Amniotic stem cell (primary cell): ENCODE measurements at places on chromosomes 6 and 20.

- no peak for DNase-seq
These were observed 128.8 kb upstream of the SIM1 start for GRCh38 chr6:100593522-100593921.

- DNase-seq: peak; percentile 49
These were observed 8.8 kb upstream of the NDRG3 start for GRCh38 chr20:36754656-36755222.

DNA sequence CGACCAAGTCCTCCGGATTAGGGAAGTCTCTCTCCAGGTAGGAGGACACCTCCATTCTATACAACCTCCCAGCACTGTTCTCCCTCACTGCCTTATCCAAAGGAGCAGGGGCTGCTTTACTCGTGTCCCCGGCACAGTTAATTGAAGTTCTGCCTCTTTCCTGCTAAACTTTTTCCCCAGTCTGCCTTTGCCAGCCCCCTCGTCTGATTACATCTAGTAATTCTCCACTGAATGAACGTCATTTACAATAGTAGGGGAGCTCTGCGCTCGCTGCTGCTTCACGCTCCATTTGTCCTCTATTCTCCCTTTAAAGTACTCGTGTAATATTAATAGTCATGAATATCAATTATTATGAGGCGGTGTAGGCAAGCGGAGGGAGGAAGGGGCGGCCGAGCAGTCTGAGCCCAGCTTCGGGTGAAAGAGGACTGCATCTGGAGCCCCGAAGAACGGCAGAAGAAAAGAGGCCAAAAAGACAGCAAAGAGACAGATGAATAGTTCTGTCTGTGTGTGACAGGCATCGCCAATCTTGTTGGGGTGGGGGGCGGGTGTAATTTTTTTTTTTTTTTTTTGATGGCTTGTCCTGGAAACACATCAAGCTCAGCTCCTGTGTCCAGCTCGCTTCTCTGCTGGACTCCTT lies 2.9 kb downstream of the TFAP2B start:
- DNase-seq: no peak

- no peak for DNase-seq
These were observed 35.2 kb downstream of the HIVEP1 start for GRCh38 chr6:12047304-12047703.

GRCh38 chr20:32285621-32286371 lies 8.3 kb downstream of the KIF3B start:
- no peak for DNase-seq

DNA sequence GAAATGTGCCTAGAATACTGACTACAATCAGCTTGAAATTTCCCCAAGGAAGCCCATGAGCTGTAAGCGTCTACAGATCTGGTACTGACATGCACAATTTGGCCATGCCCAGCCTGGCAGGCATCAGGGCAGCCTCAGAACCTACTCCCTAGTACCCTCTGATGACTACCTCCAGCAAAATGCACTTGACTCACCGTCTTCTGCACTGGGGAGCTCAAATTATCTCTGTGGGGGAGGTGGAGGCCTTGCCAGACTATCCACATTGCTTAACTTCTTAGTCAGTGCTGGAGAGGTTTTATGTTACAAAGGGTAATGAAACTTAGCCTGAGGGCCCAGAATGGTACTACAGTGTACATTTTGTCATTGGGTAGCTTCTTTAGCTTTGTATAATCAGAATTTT lies 126.0 kb upstream of the ADGRF1 start:
- DNase-seq: peak; percentile 98

DNA sequence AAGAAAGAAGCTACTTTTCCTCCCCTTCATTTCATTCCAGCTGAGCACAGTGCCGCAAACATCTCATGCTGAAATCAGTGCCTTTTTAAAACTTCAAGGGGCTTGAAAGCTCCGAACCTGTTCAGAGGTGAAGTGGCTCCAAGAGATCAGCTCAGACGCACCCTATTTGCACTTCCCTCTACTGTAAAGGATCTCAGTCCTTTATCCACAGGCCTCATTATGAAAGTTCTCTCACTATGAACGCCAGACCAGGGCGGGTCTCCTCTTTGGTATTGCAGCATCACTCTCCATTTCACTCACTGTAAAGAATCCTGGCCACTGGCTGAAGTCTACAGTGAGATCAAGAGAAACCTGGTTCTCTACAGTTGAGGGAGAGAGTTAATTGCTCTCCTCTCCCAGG lies 232.7 kb upstream of the POU3F2 start:
- no peak for DNase-seq

- no peak for DNase-seq
These were observed 107.6 kb downstream of the PSMB1 start for GRCh38 chr6:170445487-170445886.

- DNase-seq: peak; percentile 25
These were observed 73.7 kb downstream of the PHF20 start for GRCh38 chr20:35845561-35845960.

- no peak for DNase-seq
These were observed 22.5 kb upstream of the PTGIS start for GRCh38 chr20:49590163-49591017.

DNA sequence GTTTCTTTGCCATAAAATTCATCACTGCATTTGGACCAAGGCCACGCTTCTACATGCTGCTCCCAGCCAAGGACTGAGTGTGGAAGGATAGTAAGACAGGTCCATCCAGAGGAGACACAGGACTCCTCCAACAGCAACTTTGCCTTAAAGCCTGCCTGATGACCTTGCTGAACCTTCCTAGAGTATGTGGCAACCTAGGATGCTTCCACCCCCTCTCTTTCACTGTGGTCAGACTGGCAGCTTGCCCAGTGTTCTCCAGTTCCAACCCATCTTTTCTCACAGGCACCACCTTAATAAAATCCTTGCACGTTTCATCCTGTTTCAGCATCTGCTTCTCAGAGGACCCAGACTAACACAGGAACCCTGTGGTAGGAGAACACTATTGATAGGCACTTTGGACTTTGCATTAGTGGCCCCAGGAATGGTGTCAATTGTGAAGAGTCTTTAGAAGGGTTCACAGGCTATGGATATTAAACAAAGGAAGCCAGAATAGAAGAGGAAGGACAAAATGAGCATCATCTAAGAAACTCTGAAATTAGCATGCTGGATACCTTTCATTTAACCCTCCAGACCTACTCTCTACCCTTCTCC lies 2.4 kb upstream of the PKHD1 start:
- DNase-seq: no peak

DNA sequence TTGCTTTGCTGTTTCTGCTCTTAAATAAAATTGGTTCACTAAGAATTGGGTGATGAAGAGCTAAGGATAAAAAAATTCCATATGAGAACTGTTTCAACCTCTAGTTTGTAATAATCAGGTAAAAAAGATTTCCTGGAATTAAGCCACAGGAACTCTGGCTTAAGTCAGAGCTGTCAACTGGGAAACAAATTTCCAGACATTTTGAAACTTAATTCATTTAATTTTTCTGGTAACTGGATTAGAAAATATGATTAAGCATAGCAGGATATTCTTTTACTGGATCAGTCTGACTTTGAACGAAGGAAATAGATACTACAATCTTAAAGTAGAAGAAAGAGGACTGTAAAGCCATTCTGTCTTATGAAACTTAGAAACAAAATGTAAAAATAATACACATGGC lies 1.3 kb upstream of the VIP start:
- no peak for DNase-seq

DNA sequence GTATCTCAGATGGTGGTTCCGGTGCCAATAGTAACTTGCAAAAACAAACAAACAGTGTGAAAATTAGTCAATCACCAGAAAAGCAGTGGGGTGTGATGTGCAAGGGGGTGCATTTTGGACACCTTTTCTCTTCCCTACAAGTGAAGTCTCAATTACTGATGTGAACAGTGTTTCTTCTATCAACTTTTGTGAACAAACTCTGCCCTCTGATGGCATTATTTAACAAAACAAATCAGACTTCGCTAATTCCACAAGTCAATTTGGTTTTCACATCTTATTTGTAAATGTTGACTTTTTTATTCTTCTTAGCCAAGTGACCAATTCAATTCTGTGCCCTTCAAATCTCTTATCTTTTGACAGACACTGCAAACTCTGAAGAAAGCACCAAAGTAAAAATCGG lies 212.2 kb downstream of the UST start:
- no peak for DNase-seq

DNA sequence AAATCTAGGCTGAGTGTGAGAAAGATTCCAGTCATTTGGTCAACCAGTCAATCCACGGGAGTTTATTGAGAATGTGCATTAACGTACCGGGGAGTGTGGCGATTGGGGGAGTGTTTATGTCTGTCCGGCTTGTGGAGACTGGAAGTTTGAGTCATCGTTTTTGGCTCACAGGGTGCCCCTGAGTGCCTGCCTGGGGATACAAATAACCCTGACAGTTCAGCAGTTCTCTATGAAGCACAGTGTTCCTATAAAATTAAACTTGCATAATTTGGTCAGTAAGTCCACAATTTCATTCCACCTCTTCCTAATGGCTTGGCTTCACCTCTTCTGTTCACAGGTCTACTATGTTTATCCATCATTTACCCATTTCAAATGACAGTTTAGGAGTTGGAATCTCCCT lies 72.6 kb upstream of the PLEKHG1 start:
- DNase-seq: no peak

GRCh38 chr20:57577679-57578475 lies 17.0 kb downstream of the PCK1 start:
- no peak for DNase-seq

DNA sequence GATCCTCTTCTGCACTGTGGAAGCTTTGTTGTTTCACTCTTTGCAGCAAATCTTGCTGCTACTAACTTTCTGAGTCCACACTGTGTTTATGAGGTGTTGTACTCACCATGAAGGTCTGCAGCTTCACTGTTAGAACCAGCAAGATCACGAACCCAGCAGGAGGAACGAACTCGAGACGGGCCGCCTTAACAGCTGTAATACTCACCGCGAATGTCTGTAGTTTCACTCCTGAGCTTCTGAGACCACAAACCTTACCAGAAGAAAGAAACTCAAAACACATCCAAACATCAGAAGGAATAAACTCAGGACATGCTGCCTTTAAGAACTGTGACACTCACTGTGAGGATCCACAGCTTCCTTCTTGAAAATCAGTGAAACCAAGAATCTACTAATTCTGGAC lies 48.1 kb upstream of the MBOAT1 start:
- no peak for DNase-seq

DNA sequence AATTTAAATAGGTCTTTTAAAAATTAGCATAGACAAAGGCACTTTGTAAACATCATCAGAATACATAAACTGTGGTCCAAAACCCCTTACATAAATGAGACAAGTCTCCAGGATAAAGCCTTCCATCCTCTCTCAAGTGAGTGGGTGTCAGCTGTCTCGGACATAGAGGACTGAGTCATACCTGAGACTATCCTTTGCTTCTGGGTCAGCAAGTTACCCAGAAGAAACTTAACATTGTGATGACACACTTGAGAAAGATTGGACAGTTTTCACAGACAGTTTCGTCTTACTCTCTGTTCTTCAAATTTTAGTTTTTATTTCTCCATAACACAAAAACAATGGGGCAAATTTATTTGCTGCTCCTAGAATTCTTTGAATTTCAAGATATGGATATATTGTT lies 838.0 kb downstream of the DHX35 start:
- no peak for DNase-seq

DNA sequence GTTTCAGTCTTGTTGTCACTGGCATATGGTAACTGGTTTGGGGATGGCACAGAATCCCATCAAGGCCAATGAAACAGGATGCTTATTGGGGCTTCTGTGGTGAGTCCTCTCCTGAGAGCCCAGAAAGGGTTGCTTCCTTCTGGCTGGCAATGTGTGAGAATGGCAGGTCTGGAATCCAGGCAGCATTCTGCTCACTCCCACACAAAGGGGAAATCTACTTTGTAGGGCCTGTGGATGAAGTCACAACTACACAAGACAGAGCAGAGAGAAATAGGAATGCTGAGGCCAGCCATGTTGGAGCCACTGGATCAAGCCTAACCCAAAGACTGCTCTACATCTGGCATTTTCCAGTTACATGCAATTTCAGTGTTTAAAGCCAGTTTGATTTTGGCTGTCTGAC lies 15.7 kb downstream of the PLAGL2 start:
- no peak for DNase-seq

GRCh38 chr6:78324213-78324612 lies 543.1 kb upstream of the IRAK1BP1 start:
- no peak for DNase-seq

DNA sequence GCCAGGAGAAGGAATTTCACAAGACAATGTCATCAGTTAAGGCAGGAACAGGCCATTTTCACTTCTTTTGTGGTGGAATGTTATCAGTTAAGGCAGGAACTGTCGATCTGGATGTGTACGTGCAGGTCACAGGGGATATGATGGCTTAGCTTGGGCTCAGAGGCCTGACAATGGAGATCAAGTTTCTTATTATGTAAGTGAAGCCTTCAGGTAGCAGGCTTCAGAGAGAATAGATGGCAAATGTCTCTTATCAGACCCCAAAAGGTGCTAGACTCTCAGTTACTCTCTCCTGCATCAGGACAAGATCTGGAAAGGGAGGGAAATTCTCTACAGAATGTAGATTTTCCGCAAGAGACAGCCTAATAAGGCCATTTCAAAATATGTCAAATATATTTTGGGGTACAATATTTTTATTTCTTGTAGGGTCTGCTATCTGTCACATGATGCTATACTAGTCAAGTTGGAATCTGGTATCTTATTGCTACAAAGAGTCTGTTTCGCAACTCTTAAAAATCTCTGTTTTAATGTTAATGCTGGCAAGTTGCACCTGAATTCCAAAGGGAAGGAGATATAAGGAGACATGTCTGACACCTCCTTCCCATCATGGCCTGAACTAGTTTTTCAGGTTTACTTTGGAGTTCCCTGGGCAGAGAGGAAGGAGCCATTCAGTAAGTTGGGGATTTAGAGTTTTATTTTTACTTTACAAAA lies 48.8 kb downstream of the TRDN start:
- DNase-seq: no peak

- no peak for DNase-seq
These were observed 9.7 kb upstream of the CCR6 start for GRCh38 chr6:167113047-167113754.

DNA sequence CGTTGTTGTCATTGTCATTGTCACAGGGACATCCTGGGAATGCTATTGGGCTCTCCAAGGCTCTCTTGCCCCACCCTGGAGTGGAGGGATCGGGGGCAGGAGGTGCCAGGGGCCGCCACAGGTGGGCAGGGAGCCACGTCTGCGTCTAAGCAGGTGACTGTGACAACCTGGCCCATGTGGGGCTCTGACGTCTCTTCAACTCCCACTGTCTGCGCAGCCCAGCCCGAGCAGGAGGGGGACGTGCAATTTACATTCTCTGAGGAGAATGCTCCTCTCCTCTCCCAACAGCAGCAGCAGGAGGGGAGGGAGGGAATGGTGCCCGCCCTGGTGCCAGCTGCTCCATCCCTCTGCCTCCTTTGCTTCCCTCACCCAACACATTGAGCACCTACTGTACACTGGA lies 50.1 kb downstream of the GRM4 start:
- DNase-seq: no peak
